ENCODE measurements at places on chromosomes 7 and 10.

DNA sequence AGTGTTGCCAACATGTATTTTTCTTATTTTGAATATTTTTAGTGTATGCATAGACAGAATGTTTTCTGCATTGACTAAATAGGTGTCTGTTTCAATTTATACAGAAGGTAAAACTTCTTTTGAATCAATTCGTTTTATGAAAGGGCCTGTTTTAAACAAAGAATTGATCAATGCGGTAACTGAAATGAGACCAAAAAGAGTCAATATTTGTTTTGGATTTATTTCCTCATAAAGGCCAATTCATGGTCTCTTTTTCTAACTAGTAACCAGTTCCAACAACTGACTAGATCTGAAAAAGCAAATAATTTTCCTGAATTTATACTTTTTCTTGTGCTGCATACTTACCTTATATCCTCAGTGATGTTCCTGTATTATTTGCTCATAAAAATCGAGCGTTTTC lies 320.5 kb downstream of the DGKB start:
- no peak for DNase-seq

- DNase-seq = peak; percentile 1
These were observed 429.4 kb upstream of the AKR1E2 start for GRCh38 chr10:4396401-4397283.

DNA sequence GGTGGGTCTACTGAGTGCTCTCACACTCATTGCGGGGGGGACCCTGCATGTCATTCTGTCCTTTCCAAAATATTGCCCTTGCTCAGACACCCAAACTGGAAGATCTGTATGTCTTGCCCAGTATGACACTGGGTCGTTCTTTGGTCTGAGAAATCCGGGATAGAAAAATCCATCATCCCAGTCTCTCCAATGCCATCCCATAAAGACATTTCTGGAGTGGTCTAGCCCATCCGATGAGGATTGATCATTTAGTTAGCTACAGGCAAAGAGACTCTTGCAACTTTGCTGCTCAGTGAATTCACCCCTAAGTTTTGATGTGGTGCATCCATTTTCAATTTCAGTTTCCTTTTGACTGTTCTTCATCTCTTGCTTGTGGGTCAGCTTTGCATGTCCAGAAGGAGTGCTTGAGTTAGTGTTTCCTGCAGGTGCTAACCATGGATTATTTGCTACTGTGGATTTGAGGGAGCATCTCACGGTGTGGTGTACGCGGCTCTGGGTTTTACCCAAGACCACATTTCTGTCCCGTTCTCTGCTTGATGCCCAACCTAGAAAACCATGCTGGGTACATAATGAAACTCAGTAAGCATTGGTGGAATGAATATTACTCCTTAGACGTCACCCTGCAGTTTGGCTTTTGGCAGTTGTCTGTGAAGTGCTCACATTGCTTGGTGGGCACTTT lies 247.0 kb upstream of the MKI67 start:
- no peak for DNase-seq

DNA sequence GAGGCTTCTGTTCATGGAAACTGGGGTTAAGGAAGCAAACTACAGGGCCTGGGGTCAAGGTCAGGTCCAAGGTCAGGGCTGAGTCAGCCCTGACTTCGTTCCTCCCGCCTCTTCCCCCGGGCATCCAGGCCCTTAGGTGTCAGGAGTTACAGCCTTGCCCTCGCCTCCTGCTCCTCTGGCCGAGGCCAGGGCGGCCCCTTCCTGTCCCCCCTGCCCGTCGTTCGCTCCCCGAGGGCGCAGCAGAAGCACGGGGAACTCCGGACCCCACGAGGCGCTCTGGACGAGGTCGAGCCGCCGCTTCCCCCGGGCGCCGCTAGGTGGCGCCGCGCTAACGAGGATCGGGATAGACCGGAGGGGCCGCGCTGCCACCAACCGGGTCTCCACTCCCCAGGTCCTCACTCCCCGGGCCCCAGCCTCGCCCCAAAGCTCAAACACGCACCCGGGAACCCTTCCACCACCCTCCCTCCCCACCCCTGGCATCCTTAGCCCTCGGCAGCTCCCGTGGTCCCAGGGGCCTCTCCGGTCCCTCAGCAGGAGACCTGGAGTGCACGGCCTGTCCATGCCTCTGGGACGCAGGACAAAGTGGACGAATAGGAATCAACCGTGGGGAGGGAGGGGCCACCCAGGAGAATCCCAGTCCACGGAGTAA lies 59.2 kb upstream of the MYL10 start:
- DNase-seq = peak; percentile 66

- DNase-seq = peak; percentile 20
These were observed 33.1 kb upstream of the ARMC3 start for GRCh38 chr10:22894714-22895113.

GRCh38 chr7:47837826-47838225 lies 110.4 kb downstream of the PKD1L1 start:
- no peak for DNase-seq

- DNase-seq = no peak
These were observed 83.1 kb upstream of the MPP7 start for GRCh38 chr10:28385748-28386502.

Data from MCF 10A (cell line).